ENCODE measurements at places on chromosomes 11 and 22. TPM values are rescaled to one million over a fixed set of nuclear protein-coding genes. Genes with fewer than 3 reads are reported as not detected.

DNA sequence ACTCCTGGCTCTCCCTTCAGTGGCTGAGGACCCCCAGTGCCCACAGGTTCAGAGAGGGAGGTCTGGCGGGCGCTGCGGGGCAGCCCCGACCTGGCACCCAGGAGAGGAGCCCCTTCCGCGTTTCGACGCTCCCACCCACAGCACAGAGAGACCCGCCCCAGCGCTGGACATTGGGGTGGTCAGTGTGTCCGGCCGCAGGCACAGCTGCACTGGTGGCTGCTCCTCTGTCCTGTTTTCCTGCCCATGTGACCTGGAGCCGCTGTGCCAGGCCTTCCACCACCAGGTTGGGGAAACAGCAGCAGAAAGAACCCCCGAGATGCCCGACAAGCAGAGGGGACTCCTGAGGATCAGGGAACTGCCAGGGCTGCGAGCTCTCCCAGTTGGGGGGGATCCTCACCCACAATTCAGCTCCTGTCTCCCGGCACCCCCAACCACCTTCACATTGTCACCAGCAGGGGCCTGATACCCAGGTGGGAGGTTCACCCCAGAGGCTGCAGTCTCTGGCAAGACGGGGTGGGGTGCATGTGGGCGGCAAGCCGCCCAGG, 13.6 kb downstream of the KRTAP5-5 start:
- H3K36me3 ChIP-seq = no peaks in the 10 kb centered on the region
- H3K27ac ChIP-seq = no peak overlapping the region
- no peak for DNase-seq

Gene DBX1
- not detected for total RNA-seq

GRCh38 chr11:126138636-126139035, 72.8 kb downstream of the RPUSD4 start:
- H3K4me1 ChIP-seq = peaks cover 60% of the 10 kb centered on the region
- H3K27ac ChIP-seq = peak overlapping the region; percentile 47
- peaks cover 15% of the 10 kb centered on the region for H3K27me3 ChIP-seq
- H3K4me3 ChIP-seq = no peak overlapping the region
- H3K36me3 ChIP-seq = no peaks in the 10 kb centered on the region

Gene CTSW
- total RNA-seq = 0.49 TPM

Gene TESMIN
- 0.52 TPM for total RNA-seq

DNA sequence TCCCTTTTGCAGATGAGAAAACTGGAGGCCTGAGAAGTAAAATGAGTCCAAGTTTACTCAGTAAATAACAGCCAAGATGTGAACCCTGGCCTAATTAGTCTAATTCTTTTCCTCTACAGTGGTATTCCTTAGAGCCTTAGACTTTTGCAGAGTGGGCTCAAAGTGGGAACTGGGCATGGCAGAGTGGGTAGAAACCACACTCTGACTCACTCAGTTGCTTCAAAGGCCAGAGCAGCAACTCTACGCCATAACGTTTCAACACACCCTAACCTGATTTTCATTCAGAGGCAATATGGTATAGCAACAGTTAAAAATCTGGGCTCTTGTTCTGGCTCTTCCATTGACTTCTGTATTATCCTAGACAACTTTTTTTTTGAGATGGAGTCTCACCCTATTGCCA, 2.8 kb downstream of the THRSP start:
- no peak overlapping the region for H3K27ac ChIP-seq
- H3K36me3 ChIP-seq = peaks cover 24% of the 10 kb centered on the region
- DNase-seq = no peak
- H3K27me3 ChIP-seq = no peaks in the 10 kb centered on the region
- H3K4me1 ChIP-seq = peaks cover 51% of the 10 kb centered on the region

- no peak overlapping the region for H3K27ac ChIP-seq
- H3K36me3 ChIP-seq = peaks cover 22% of the 10 kb centered on the region
Observed at GRCh38 chr22:21919526-21920307, 32.9 kb downstream of the PPM1F start.

DNA sequence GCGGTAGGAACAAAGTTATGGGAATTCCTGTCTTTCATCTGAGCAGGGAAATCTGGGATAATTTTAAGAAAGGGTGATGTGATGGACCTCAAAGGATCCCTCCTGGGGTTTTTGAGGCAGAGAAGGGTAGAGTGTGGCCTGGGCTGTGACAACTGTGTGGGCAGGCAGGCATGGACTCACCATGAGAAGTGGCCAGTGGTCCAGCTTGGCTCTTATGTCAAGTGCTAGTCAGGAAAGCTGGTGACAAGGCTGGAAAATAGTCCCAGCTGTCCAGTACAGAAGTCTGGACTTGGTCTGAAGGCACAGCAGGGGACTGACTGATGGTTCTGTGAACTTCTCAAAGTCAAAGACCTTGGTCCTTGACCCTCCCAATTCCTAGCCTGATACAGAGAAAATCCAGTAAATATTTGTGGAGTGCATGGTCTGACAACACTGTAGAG, 1.7 kb downstream of the PPFIBP2 start:
- no peak overlapping the region for H3K27ac ChIP-seq
- DNase-seq = no peak
- H3K4me1 ChIP-seq = peaks cover 50% of the 10 kb centered on the region
- H3K4me3 ChIP-seq = no peak overlapping the region
- no peaks in the 10 kb centered on the region for H3K36me3 ChIP-seq

GRCh38 chr22:41672780-41673509, 15.7 kb downstream of the SNU13 start:
- H3K4me3 ChIP-seq = no peak overlapping the region
- DNase-seq = no peak
- peaks cover 35% of the 10 kb centered on the region for H3K4me1 ChIP-seq
- H3K27ac ChIP-seq = no peak overlapping the region

GRCh38 chr11:114134870-114135269, 75.4 kb downstream of the ZBTB16 start:
- H3K27ac ChIP-seq = peak overlapping the region; percentile 81
- no peak for DNase-seq
- no peaks in the 10 kb centered on the region for H3K36me3 ChIP-seq
- H3K27me3 ChIP-seq = no peaks in the 10 kb centered on the region
- H3K4me1 ChIP-seq = peaks cover 100% of the 10 kb centered on the region

DNA sequence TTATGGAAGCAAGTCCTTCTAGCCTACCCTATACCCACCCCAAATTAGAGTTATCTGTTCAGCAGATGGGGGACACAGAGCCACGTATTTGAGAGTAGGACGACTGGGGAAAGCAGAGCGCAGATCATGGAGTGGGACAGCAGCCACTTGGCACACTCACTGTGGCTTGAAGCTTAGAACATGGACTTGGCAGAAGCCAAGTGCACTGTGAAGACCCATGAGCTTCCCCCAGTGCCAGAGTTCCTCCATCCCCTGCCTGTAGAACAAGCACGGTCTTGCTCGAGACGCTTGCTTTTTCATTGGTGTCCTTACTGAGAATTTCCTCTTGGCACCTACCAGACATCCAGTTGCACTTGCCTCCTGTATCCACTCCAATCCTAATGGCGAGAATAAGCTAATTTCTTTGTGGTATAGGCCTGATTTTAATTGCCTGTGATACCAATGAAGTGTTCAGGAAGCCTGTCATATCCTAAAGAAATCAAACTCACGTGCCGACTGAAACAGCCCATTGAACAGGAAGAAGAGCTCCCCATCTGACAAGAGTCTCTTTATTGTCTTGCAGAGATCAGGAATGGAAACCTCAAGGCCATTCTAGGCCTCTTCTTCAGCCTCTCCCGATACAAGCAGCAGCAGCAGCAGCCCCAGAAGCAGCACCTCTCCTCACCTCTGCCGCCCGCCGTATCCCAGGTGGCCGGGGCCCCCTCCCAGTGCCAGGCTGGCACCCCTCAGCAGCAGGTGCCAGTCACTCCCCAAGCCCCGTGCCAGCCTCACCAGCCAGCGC, 166.9 kb downstream of the NAV2 start:
- H3K27me3 ChIP-seq = no peaks in the 10 kb centered on the region
- H3K27ac ChIP-seq = no peak overlapping the region
- no peak overlapping the region for H3K4me3 ChIP-seq
- H3K4me1 ChIP-seq = peaks cover 35% of the 10 kb centered on the region

Gene SYT8
- not detected for total RNA-seq

DNA sequence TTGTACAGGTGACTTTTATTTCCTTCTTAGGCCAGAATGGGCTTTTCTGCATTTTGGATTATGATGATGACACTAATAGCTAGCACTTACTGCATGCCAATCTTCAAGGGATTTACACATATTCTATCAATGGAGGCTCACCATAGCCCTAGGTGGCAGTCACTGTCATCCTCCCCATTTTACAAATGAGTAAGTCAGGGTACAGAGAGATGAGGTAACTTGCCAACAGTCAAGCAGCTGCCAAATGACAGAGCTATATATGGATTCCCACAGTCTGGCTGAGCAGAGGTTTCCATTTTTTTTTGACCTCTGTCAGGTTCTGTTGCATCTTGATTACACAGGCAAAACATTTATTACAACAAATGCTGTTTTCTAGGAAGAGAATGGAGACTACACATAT, 23.8 kb upstream of the C11orf96 start:
- H3K27ac ChIP-seq = no peak overlapping the region
- peaks cover 51% of the 10 kb centered on the region for H3K4me1 ChIP-seq
- H3K27me3 ChIP-seq = no peaks in the 10 kb centered on the region
- no peak for DNase-seq

Gene CARNS1
- total RNA-seq = 14.5 TPM
